ENCODE measurements at places on chromosomes 1 and 21.

GRCh38 chr1:172697534-172698002 lies 38.7 kb downstream of the FASLG start:
- no peak for DNase-seq

DNA sequence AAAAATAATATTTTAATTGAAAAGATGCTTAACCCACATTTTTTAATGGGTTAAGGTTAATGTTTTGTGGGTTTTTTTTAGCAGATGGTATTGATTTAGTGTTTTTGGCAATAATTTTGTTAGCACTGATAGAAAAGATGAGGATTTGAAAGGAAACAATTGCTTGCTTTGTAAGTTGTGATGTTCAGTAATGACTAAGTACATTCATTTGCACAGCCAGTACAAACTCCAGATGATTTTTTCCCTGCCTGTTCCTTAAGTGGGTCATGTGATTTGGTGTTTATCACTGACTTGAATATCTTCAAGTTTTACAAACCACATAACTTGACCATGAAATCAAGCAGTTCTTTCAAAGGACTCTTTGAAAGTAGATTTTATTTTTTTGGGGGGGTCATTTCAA lies 15.0 kb downstream of the DISP1 start:
- no peak for DNase-seq

GRCh38 chr1:71498542-71498941 lies 417.7 kb upstream of the ZRANB2 start:
- no peak for DNase-seq

- DNase-seq = no peak
Observed at GRCh38 chr1:210363119-210363518, 34.4 kb downstream of the HHAT start.

DNA sequence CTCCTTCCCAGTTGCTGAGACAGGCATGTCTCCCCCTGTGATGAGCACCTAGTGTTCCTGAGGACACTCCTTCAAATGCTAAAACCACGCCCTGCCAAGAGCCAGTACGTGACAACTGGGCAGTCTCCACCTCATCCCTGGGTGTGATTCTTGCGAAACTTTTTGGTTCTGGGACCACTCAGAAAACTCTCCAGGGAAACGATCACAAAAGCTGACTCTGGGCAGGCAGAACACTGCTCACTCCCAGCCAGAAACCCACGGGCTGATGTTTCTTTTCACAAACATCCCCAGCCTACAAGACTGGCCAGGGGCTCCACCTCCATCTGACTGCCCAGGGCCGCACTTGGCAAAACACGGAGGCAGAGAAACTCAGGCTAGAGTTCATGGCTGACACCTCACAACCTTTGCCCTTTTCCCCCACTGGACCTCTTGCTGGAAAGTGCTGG lies 24.4 kb downstream of the DHRS3 start:
- no peak for DNase-seq

GRCh38 chr1:205014783-205015182 lies 28.2 kb upstream of the CNTN2 start:
- no peak for DNase-seq

- peak; percentile 41 for DNase-seq
Observed at GRCh38 chr1:27416387-27417111, 24.1 kb downstream of the GPR3 start.

DNA sequence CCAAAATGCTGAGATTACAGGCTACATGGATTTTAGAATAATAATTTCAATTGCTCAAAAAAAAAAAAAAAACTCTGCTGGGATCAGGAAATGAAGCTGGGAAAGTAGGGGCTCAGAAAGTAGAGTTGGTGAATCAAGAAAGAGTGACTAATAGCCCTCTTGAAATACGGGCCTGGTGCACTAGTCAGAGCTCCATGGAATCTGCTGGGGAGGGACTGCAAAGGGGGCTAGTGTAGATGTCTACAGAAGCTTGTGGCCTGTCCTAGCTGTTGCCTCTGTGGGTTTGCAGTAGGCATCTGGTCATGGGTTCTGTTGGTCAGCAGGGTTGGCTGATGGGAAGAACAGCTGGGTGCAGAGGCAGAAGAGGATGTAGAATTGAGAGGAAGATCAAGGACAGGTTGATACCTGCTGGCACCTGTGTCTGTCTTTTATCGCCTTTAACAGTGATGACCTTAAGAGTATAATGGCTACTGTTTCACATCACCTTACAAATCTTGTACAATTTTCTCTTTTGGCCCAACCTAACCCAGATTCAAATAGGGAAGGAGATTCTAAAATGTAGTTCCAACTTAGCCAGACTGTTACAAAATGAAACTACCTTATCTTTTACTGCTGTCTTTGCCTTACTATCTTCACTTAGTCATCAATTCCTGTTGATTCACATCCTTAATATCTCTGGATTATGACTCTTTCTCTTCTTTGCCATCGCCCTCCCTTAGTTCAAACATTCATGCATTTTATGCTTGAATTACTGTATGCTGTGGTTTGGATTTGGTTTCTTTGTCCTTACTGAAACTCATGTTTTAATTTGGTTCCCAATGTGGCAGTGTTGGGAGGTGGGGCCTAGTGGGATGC lies 126.2 kb downstream of the GIPC2 start:
- no peak for DNase-seq

DNA sequence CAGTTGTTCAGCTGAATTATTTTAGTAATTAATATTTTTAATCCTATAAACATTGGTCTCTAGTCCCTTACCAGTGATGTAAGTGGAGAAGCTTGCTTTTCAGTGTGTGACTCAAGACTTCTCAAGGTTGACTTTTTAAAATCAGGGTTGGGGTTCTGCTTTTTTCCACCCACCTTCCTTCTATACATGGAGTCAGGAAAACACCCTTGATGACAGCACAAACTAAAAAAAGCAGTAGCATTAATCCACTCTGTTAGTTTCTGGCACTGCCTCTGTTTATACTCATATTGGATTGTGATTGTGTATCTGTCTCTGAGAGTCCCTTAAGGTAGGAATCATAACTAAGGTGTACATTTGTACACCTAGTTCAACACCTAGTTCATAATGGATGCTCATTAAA lies 8.3 kb upstream of the PLEKHO1 start:
- no peak for DNase-seq

DNA sequence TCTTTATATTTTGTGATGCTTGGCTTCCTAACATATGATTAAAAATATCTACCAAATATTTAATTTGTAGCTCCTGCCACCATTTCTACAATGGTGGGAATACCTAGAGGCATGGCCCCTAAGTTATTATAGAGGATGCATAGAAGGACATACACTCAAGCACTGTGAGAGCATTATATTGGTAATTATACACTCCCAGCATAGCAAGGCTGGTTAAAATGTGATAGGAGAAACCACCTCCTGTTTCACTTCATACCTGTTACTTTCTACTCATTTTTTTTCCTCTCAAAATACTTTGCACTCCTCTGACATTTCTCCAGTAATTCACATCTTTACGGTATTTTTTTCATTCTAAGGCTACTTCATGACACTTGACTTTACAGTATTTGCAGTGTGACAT lies 92.9 kb downstream of the HS2ST1 start:
- DNase-seq = no peak

DNA sequence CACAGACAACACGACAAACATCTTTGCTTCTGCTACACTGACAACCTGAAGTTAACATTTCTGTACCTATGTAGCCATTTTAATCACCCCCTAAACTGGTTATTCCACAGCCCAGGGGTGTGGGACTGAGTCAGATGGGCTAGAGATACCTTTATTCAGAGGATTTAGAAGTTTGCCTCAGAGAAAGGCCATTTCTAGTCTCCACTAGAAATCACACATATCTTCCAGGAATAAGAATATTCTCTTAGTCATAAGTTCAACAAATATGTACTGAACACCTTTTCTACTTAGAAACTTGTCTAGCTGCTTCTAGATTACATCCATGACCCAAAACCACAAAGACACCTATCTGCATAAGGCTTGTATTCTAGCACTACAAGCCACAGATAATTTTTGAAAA lies 38.8 kb downstream of the ERG start:
- no peak for DNase-seq

GRCh38 chr1:175470078-175470477 lies 273.3 kb downstream of the TNR start:
- no peak for DNase-seq

- no peak for DNase-seq
Observed at GRCh38 chr21:27201197-27201596, 234.3 kb upstream of the ADAMTS5 start.

GRCh38 chr1:94332952-94333351 lies 85.2 kb upstream of the ABCD3 start:
- DNase-seq = no peak

DNA sequence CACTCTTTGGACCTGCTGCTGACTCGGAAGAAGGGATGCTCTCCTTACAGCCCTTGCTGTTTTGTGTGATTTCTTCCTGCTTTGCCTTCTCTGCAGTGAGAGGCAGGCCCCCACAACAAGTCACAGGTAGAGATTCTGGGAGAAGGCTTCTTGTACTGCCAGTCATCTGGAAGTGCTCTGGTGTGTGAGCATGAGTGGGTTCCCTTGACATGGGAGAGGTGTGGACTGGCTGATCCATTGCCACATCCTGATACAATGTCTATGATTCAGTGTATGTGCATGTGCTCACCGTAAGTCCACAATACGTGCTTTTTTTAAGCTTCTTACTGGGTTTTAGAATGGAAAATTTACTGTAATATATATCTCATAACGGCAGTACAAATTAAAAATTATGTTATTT lies 46.0 kb upstream of the PLA2G4A start:
- DNase-seq = no peak

- no peak for DNase-seq
Observed at GRCh38 chr1:227883641-227884301, 64.0 kb downstream of the WNT9A start.

DNA sequence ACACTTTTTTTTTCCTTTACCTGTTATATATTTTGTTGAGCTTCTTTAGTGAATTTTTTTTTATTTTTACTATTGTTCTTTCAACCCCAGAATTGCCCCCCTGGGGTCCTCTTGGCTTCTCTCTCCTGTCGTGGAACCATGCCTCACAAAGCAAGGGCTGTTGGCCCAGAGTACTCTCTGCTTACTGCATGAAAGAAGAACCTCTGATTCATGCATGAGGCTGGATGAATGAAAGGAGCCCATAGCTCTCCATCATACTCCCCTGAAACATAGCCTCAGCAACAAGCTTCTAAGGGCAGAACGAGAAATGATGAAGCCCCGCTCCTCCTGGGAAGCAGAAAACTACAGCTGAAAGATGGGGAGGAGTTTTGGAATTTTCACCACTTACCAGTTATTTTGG lies 1441.0 kb downstream of the BRINP3 start:
- no peak for DNase-seq

DNA sequence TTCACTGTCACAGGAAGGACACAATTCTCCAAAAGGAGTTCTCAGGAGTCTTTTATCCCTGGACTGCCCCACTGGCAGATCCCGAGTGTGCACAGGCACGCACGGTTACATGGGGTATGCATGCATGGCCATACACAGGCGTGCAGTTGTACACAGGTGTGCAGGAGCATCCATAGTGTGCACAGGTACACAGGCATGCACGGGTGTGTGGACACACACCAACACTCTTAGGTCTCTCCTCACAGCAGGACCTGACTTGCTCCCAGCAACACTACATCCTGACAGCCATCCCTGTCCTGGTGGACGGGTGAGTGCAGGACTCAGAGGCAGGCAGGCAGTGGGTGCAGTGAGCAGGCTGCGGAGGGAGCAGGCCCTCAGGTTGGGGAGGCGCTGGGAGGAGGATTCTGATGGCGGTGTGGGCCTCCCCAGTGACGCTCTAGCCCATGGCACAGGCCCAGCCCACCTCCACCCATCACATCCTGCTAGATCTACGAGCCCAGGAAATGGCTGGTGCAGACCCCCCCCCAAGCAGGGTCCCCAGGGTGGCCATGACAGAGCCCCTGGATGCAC lies 28.4 kb downstream of the SLC19A1 start:
- DNase-seq = no peak

DNA sequence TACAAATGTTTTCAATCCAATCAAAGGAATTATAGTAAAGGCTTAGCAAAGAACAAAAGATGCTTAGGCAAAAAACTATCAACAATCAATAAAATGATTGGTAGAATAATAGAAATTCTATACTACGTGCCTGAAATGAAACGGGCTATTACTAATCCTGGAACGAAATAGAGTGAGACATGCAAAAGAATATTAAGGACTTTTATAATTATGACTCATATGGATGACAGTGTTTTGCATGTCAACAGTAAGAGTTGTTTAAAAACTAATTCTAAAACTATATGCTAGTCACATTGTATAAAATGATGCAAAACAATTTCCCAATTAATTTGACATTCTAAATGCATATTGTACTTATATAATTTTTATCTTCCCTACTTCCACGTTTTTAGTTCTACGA lies 35.6 kb downstream of the LRRIQ3 start:
- DNase-seq = no peak

DNA sequence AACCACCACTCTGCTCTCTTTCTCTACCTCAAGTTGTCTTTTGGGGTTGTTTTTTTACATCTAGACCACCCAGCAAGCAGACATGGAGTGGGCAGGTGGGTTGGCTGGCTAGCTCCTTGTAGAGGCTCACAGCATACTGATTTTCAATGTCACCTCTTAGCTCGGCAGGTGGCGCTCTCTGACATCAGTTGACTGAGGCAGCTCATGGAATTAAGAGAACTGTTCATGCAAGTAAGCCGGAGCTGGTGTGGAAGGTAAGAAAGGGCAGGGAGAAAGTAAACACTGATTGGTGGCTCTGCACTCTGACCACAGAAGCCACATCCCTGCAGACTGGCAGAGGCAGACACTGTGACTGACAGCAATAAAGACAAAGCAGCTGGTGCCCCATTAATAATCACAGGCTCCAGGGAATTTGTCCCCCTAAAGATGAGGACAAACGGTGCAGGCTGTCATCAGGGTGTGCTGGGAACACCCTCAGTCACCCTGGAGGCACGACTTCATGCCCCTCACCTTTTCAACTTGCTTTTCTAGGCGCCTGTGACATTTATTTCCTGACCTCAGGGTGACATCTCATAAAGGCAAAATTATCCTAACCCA lies 226.8 kb downstream of the LMX1A start:
- DNase-seq = peak; percentile 10

DNA sequence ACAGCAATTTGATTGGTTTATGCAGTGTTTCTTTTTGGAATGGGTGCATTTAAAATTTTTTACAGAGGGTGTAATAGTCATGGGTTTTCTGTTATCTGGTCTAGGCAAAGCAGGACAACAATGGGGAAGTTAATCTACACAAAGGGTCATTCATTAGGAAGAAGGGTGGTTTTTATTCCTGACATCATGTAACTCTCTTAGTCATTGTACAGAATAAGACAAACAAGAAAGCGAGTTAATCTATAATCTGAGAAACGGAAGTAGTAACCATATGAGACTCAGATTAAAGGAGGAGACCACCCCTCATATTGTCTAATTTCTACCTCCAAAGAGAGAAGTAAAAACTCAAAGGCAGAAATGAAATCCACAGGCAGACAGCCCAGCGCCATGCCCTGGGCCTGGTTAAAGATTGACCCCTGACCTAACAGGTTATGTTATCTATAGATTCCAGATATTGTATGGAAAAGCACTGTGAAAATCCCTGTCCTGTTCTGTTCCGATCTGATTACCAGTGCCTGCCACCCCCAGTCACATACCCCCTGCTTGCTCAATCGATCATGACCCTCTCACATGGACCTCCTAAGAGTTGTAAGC lies 10.5 kb upstream of the IFI6 start:
- no peak for DNase-seq

GRCh38 chr1:234535763-234536515 lies 57.0 kb upstream of the TARBP1 start:
- no peak for DNase-seq

- no peak for DNase-seq
Observed at GRCh38 chr1:67578397-67579020, 106.5 kb upstream of the GADD45A start.

- DNase-seq = no peak
Observed at GRCh38 chr1:229410692-229411433, 23.0 kb downstream of the ACTA1 start.

Measured in activated CD4-positive, alpha-beta T cell treated with anti-CD3 and anti-CD28 coated beads, Interleukin-2, amount 50 U/mL, for 1 hour (primary cell).